ENCODE measurements at places on chromosomes 6 and 20.

DNA sequence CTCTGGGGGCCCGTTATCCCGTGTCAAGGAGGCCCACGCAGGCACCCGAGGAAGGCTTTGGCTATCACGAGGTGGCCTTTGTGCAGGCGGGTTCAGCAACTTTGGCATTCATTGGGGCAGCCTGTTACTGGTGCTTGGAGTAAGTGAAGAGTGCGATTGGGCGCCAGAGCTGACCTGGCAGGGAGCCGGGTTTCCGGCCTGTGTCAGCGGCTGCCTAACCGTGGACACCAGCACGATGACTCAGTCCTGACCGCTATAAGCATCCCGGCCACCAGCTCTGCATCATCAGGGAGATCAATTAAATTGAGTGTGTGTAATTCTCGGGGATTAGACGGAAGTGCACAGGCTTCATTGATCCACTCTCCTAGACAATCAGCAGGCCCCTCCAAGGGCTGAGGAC is 45.9 kb downstream of the CDH4 start:
- no peak for DNase-seq

- DNase-seq = no peak
Observed at GRCh38 chr20:25285856-25286798, 38.2 kb downstream of the PYGB start.

GRCh38 chr6:118548136-118548535 is at the start of gene PLN:
Gene PLN, plus strand, starts transcription at chr6:118548296. Its CDS starts 10,626 bp downstream, at chr6:118558922.
- no peak for DNase-seq

- DNase-seq = no peak
Observed at GRCh38 chr6:3844097-3844463, 5.1 kb upstream of the FAM50B start.

GRCh38 chr6:135606392-135606791 is 108.9 kb upstream of the AHI1 start:
- no peak for DNase-seq

DNA sequence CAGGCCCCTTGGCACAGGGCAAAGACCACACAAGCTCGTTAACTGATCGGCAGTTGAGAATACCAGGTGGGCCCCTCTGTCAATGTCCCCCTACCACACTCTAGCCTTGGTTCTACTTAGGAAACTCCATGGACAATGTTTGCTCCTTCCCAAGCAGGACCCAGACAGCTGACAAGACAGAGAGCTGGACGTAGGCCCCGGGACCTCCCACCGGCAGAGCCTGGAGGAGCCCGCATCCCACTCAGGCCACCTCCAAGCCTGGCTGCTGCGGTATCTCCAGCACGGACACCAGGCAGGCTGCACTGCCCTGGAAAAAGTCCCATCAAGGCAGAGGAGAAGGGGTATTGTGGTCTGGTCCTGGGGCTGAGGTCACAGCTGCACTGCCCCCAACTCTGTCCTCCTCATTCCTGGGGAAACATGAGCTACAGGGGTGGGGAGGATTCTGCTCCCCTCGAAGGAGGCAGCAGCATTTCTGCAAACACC is 6.2 kb upstream of the GRM4 start:
- DNase-seq = no peak

DNA sequence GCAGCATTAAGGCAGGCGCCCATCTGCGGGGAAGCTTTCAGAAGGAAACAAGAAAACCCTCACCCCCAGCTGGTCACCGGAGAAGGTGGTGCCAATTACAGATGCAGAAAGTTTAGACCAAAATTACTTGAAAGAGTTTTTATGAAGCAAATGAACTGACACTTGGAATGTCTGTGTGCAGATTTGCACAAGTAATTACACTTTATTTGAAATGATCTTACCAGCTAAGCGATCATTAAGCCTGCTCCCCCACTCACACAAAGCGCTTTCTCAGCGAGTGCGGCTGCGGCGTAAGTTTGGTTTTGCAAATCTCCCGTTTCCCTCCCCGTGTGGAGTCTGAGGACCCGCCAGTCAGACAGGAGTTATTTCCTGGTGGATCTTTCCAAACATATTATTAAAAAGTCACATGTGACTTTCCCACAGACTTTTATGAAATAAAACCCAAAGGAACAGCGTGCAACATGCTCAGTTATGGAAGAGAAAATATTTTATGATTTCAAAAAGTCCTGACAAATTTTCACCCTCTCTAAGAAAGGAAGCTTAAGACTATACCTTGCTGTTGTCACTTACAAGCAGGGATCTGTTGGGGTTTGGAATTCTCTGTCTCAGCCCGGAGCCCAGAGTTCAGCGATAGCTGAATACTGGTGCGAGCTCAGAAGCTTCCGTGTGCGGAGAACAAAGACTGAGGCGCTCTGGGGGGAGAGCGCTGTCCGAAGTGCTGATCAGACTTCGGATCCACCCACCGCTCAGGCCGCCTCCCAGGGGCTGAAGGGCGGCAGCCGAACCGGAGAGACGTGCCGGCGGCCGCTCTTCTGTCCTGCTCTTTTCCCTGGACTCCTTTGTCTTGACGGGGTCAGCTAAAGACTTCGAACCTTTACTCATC is 2.7 kb upstream of the MYT1 start:
- peak; percentile 23 for DNase-seq

GRCh38 chr20:39961637-39962244 is 727.3 kb downstream of the MAFB start:
- no peak for DNase-seq

GRCh38 chr6:116278854-116279231 is 887 bp downstream of the TSPYL1 start:
- DNase-seq = no peak

GRCh38 chr6:99236010-99236409 is 113.5 kb downstream of the FAXC start:
- DNase-seq = no peak

GRCh38 chr6:137334094-137334493 is 114.9 kb upstream of the IFNGR1 start:
- DNase-seq = no peak

- DNase-seq = no peak
Observed at GRCh38 chr20:62014889-62015537, 50.7 kb downstream of the TAF4 start.

- DNase-seq = no peak
Observed at GRCh38 chr6:44128020-44128917, 915 bp downstream of the TMEM63B start.

DNA sequence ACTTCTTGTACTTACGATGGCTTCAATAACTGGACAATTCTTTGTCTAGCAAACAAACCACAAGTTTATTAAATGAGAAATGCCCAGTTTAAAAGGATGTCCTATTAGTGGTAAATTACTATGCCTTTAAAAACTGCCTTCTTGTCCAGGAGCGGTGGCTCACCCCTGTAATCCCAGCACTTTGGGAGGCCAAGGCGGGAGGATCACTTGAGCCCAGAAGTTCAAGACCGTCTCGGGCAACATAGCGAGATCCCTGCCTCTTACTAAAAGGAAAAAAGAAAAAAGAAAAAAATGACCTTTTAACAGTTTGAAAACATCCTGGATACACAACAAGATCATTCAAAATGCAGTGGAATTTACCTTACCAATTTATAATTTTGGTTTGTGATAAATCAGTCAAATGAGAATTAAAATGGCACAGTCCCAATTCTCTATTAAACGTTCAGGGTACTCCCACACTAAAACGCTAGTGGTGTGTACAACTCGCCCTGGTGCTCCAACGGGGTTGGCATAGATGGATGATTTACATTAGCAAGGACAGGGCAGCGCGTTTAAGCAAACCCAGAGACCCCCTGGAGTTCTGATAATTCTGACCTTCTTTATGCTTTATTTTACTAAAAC is 2.3 kb downstream of the ZBTB2 start:
- DNase-seq = peak; percentile 32

DNA sequence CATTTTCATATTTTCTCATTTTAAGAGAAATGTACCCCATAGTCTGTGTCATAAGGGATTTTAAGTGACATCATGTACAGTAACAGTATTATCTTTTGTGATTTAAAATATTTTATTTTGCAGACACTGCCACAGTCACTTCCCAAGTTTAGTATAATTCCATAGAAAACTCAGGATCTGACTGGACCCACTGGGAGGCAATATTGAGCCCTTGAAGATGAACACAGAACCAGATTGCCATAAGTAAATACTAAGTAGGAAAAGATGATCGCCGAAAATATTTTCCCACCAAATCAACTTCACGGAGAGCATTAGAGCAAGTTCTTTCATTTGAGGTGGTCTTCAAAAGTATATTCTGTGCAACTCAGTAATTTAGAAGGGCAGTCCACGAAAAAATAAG is 17.6 kb upstream of the PKHD1 start:
- DNase-seq = no peak

DNA sequence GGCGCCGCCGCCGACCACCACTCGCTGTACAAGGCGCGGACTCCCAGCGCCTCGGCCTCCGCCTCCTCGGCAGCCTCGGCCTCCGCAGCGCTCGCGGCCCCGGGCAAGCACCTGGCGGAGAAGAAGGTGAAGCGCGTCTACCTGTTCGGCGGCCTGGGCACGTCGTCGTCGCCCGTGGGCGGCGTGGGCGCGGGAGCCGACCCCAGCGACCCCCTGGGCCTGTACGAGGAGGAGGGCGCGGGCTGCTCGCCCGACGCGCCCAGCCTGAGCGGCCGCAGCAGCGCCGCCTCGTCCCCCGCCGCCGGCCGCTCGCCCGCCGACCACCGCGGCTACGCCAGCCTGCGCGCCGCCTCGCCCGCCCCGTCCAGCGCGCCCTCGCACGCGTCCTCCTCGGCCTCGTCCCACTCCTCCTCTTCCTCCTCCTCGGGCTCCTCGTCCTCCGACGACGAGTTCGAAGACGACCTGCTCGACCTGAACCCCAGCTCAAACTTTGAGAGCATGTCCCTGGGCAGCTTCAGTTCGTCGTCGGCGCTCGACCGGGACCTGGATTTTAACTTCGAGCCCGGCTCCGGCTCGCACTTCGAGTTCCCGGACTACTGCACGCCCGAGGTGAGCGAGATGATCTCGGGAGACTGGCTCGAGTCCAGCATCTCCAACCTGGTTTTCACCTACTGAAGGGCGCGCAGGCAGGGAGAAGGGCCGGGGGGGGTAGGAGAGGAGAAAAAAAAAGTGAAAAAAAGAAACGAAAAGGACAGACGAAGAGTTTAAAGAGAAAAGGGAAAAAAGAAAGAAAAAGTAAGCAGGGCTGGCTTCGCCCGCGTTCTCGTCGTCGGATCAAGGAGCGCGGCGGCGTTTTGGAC is 2.0 kb downstream of the SOX4 start:
- DNase-seq = peak; percentile 14

GRCh38 chr6:120384671-120385070 is 949.6 kb downstream of the TBC1D32 start:
- no peak for DNase-seq

DNA sequence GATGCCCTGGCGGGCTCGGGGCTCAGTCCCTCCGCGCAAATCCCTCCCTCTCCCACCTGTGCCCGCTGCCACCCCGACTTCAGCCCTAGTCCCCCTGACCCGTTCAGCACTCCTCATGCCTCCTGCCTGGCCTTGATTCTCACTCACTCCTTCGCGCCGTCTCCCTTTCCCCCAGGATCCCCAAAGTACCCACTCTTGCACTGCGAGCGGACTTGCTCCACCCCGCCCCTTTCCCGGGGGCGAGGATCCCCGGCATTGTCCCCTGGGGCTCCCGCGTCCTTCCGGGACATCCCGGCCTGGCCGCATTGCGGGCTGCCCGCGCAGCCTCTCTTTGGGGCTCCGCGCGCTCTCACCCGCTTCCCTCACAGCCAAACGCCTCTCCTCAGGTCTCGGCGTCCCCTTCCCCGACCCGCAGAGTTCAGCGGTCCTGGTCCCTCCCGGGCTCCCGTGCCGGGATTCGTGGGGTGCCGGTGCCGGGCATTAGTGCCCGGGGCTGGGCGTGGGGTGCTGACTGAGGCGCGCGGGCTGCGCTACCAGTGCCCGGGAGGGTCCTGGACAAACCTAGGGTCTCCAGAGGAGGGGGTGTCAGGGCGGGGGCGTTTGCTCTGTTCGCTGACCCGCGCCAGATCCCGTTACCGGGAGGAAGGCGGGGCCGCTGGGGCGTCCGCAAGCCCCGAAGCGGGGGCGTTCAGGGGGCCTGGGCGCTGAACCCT is 45.5 kb upstream of the SUPT3H start:
- no peak for DNase-seq

- no peak for DNase-seq
Observed at GRCh38 chr6:106623039-106623438, 6.3 kb downstream of the RTN4IP1 start.

- no peak for DNase-seq
Observed at GRCh38 chr6:131782764-131783163, 25.1 kb upstream of the ENPP1 start.

DNA sequence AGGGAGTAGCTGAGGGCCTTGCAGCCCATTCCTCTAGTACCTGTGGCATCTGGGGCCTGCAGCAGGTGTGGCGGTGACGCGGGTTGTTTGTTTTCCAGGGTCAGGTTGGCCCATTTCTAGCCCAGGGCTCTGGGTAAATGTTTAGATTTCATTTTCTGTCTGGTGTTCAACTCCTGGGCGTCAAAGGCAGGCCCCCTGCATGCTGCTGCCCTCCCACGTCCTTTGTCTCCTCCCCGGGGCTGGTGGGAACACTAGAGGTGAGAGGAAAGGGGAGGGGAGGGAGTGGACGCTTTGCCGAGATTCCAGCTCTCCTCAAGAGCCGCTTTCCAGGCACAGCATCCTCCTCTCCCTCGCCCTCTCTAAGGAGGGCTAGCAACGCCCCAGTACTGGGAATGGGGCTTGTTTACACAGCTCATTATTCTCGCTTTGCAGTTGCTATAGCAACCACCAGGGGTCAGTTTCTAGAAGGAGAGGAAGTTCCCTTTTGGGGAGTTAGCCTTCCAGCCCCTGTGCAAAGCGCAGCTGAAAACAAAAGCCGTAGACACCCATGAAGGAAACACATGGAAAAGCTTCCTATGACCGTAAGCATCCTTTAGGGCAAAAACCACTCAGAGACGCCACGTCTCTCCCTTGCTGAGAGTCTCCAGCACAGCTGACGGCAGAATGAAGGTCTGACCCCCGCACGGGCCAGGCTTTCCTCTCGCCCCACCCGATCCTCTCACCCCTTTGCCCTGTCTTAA is 170.6 kb downstream of the LY86 start:
- peak; percentile 27 for DNase-seq

DNA sequence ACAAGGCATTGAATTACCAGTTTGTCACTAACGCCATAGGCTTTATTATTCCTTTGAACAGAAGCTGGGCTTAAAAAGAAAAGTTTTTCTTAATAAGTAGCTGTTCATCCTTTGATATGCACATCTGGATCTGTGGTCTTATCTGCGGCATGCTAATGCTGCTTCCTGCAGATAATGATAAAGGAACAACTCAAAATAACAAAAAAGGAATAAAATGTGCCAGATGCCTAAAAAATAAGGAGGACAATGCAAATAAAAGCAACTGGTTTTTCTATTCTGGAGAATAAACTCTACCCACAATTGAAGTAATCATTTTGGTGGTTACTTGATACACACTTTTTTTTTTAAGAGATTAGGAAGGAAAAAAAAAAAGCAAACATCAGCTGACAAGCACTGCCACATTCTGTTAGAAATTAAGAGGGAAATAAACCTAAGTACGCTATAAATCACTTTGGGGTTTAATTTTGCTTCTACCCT is 156.8 kb upstream of the SALL4 start:
- DNase-seq = no peak

- DNase-seq = peak; percentile 14
Observed at GRCh38 chr6:28474441-28475219, 31.3 kb upstream of the ZSCAN23 start.

Measured in CD4-positive, alpha-beta T cell treated with Interleukin-12 subunit alpha and Interleukin-12 subunit beta, for 1 hour (primary cell).